Posterior vena cava (tissue), 2 donors: ENCODE measurements at places on chromosomes 3 and 15. TPM values are rescaled to one million over a fixed set of nuclear protein-coding genes. Genes with fewer than 3 reads are reported as not detected.

DNA sequence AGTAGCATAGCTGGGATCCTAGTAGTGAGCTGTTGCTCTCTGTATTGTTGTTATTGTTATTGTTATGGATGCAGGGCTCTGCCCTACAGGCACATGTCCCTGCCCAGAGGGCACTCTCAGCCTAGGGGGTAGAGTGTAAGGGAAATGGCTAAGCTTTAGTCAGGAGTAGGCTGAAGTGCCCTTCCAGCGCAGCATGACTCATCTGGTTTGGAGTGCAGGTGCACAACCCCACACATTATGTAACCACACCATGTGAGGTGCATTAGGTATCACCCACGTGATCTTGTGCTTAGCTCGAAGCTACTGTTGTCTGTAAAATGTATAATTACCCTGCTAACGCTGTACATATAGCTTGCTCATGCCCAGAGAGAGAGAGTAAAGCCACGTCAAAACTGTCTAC is 48.3 kb upstream of the TIPARP start:
- no peak for DNase-seq

The TMEM266 gene
- not detected for total RNA-seq

DNA sequence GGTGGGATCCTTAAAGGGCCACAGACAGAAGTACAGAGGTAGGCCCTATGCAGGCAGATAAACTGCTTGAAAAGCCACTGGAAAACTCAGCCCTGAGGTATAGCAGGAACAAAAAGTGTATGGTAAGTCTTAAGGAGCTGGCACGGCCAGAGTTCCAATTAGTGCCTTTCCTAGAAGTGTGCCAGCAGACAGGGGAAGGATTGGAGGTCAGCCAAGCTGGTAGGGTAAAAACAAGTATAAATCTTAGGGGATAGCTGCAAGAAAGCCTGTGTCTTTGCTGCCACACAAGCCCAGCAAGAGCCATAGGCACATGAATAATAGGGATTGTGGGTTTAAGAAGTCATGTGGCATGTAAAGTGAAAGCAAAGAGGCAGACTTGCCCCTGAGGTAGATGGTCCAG is 582.5 kb downstream of the PLOD2 start:
- DNase-seq, result no peak

DNA sequence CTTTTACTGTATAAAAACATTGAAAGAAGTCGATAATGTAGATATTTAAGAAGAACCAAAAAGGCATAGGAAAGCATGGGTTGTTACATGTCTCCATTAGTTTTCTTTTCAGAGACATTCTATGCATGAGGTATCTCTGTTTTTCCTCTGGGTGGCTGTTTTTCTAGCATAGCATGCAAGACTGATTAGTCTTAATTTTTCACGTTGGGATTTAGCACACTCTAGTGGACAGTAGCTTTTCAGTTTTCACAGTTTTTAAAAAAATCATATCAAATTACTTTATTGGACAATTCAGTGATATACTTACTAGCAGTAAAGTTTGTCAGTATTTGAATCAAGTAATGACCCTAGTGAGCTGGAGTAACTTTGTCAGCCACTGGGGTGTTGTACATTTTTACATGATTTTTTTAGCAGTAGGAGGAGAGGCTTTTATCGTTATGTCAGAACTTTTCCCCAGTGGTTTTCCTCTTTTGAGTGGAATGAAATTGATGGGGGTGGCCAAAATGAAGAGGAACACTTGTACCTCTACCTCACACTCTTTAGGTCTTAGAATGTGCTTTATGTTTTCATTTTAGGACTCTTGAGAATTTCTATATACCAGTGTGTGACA is 57.2 kb downstream of the SEC22A start:
- DNase-seq, result no peak

DNA sequence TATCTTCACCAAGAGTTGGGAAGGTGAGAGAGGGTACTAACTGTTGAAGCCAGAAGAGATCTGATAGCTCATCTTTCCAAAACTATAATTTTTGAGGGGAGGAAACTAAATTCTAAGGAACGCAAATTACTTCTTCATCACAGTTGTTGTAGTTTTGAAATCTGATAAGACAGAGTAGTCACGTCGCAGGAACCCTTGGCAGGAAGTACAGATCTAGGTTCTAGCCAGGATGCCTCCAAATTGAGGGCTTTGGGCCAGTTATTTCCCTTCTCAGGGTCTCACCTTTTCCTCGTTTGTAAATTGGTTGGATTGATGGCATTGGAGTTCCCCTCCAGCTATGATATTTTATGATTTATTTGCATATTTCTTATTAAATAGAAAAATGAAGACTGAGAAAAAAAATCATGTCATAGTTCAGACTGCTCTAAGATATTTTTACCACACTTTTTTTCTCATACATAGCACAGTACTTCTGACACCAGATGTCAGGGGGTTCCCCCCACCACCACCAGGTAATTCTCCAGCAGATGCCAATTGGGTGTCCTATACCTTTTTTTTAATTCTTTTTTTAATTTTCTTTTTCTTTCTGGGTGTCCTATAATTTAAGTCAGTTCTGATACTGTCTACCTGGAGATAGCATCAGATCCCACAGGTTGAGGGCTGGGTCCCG is 32.3 kb upstream of the APH1B start:
- no peak for DNase-seq

The SEC61A1 gene
- total RNA-seq, result 199 TPM
